EH (cell line): ENCODE measurements at places on chromosomes 6 and 20.

DNA sequence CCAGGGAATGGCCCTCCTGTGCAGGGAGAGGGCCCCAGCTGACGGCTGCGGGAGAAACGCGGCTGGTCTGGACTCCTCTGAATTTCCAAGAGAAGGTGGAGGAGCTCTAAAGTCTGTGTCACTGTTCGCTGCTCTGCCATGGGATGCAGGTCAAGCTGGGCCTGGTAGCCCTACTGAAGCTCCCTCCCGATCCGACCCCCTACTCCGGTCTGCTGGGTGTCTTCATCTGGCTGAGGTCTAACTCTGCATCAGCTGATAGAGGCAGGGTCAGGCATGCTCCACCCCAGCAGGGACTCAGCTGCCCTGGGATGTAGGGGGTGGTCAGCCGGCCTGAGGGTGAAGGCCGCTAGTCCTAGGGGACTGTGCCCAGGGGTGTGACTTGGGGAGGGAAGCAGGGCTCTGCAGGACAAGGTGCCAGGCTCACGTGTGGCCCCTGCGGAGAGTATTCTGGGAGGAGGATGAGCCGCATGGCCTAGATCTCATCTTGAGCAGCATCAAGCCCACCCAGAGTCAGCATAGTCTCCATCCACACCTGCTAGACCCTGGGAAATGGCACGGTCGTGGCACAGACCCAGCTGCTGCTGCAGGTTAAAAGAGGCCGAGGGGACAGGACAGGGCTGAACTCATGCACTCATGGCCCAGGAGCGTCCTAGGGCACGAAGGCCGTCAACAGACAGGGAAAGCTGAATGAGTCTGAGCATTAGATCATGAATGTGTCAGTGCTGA is 1.4 kb downstream of the CST3 start:
- DNase-seq: no peak

- no peak for DNase-seq
Observed at GRCh38 chr6:35050757-35051330, 90.3 kb downstream of the TCP11 start.

DNA sequence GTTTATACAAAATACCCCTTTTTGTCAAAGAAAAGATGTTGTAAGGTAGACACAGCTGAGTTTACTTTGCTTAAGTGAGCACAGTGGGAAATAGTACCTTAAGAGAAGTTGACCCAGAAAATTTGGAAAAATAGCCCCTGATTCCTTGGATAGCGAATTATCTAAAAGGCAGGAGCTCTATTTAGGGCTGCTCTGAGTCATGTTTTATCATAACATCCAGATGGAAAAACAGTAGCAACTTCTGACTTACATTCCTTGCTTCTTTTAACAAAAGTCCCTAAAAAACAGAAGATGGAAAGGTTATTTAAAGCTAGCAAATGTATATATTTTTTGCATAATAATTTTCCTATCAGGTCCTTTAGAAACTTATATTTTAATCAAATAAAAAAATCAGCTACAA is 59.0 kb downstream of the THEMIS start:
- DNase-seq: peak; percentile 57

- no peak for DNase-seq
Observed at GRCh38 chr6:142356201-142356883, 54.5 kb downstream of the ADGRG6 start.

DNA sequence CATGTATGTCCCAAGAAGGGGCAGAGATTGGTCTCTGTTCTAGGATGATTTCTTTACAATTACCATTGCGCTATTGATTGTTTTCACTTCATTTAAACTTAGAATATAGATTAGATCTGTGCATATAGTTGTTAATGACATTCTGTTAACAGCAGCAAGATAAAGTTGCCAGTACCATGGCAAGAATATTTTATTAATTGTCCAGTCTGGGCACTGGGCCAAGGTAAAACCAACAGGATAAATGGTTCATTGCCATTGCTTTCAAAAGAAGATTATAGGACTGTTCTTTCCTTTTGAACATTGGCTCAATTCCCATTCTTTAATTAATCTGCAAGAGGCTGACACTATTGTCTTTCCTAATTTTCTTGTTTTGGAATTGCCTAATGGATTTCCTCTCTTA is 592.4 kb downstream of the RFPL4B start:
- no peak for DNase-seq

DNA sequence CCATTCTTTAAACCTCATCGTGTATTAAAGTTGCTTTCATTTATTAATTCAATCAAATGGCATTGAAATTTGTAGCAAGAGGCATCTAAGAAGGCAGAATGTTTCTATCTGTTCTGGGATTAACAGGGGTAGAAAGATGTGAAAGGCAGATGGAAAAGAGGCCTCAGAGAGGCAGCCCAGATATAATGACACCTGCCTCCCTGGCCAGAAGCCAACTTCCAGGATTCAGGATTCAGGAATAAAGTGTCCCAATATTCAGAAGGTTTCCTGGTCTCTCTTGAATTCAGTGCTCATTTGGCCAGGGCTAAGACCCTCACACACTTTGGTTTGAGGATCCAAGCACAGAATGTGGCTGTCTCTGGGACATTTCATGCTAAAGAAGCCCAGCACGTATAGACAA is 39.9 kb downstream of the HLA-B start:
- no peak for DNase-seq

- DNase-seq: peak; percentile 21
Observed at GRCh38 chr20:2246069-2246491, 49.7 kb upstream of the TGM3 start.

GRCh38 chr20:2093159-2093781 is 8.4 kb upstream of the STK35 start:
- DNase-seq: no peak

DNA sequence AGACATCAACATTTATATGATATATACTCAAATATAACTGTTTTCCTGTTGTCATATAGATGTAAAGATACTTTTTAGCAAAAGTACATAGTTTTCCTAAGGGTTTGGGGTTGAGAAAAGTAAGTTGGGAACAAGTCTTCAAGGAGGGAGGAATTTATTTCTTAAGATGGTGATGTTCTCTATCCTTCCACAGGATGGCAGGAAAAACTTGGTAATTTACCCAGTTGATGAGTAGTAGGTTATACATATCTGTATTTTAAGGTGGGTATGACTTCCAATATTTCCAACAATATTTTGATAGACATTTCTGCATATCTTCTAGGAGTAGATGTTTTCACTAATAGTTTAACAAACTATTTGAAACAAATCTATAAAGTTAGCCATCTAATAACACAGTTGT is 254.4 kb downstream of the RIMS1 start:
- peak; percentile 9 for DNase-seq
